ENCODE measurements at places on chromosomes 7 and 10. TPM values are rescaled to one million over a fixed set of nuclear protein-coding genes. Genes with fewer than 3 reads are reported as not detected.
A peak's percentile ranks its signal among the peaks of the same experiment; 100 is the strongest.

- no peak for DNase-seq
These were observed 143.2 kb upstream of the COBL start for GRCh38 chr7:51459809-51460208.

DNA sequence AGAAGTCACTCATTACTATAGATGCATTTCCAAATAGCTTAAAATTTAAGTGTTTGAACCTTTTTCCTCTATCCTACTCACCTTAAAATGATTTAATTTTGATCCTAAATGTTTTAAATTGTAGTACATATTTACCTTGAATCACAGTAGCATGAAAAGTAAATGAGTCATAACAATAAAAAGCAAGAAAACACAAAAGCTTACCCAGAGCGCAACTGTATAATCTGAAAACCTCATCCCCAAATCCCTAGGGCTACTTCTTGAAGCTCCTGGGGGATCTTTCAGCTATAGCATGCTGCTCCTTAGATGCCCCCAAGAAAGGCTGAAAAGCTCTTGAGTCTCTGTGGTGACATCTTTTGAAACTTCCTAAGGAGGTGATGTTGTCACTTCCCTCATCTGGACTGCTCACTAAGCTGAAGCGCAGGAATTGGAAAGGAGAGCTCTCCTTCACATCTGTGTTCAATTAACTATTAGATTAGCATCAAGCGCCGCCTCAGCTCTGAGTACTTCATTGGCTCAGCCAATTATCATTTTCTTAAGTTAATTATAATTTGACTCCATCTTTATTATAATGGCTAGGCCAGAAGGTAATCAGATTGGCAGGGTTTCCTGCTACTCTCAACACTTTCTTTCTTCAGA is 60.2 kb downstream of the SEMA3E start:
- no peak for DNase-seq

GRCh38 chr7:77684030-77684429 is 12.2 kb upstream of the RSBN1L start:
- DNase-seq: peak; percentile 41

DNA sequence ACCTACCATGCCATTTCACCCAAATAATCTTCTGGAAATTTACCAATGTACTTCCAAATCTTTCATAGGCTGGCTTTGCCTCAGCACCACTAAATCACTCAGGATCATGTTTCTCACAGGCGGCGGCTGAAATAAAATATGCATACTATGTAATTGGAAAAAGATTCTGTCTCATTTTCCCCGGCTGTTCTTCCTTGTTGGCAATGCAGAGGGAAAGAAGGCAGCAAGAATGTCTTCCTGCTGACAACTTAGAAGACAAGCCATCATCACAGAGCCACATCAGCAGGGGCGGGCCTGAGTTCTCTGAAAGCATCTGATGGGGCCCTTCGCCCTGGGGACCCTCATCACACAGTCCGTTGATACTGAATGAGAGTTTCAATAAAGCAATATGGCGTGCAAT is 39.2 kb upstream of the COL1A2 start:
- DNase-seq: peak; percentile 10

DNA sequence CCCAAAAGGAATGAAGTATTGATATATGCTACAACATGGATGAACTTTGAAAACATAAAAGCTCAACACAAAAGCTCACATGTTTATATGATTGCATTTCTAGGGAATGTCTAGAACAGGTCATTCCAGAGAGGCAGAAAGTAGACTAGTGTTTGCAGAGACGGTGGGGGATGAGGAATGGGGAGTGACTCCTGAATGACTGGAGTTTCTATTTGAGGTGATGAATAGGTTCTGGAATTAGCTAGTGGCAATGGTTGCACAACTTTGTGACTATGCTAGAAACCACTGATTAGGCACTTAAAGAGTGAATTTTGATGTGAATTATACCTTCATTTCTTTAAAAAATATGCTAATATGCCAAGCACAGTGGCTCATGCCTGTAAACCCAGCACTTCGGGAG is 6.9 kb downstream of the KPNA7 start:
- DNase-seq: peak; percentile 66

Gene AGMO
- polyA plus RNA-seq: 6.5 TPM

- no peak for DNase-seq
These were observed 16.8 kb upstream of the SLC16A12 start for GRCh38 chr10:89552213-89552612.

DNA sequence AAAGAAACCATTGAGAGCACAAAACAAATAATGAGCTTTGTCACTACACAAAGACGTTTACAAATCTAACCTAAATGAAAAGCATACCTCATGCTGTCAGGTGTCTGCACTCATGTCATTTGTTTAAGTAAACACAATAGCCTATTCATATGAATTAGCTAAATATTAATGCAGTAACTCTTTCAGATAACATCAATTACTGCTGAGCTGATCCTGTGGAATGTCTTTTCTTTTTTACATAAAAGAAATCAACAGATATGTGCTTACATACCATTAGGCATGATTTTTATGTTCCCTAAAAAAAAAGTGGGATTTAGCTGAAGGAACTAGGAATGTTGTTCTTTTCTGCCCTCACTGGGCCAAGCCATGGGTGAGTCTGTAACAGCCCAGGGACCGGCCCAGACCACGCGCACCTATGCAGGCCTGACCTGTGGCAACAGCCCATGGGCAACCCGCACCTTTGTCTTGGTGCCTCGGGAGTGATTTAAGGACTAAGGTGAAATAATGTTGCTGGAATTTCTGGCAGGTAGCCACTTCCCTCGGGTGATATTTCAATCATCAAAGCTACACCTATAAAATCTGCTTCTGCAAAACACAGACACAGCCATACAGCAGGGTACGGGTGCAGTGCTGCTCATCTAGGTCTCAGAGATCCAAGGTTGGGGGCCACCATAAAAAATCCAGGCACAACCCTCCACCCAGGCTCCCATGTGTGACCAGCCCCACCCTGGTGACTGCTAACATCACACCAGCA is 44.6 kb downstream of the FGFR2 start:
- DNase-seq: peak; percentile 40

Gene IL6
- 3.4 TPM for polyA plus RNA-seq

Gene ZNF467
- polyA plus RNA-seq: 15.6 TPM

GRCh38 chr7:139825666-139826290 is 3.3 kb upstream of the TBXAS1 start:
- peak; percentile 19 for DNase-seq

Gene ADIRF
- polyA plus RNA-seq: not detected

Gene PNLIPRP2
- 16.7 TPM for polyA plus RNA-seq

- DNase-seq: no peak
These were observed 1.1 kb downstream of the VWC2 start for GRCh38 chr7:49774459-49775064.

Gene PNLIPRP1
- polyA plus RNA-seq: not detected

Gene PODXL
- polyA plus RNA-seq: 84.1 TPM

GRCh38 chr10:51007781-51008180 is 66.5 kb upstream of the PRKG1 start:
- DNase-seq: no peak

Gene UFSP1
- polyA plus RNA-seq: 4.2 TPM

DNA sequence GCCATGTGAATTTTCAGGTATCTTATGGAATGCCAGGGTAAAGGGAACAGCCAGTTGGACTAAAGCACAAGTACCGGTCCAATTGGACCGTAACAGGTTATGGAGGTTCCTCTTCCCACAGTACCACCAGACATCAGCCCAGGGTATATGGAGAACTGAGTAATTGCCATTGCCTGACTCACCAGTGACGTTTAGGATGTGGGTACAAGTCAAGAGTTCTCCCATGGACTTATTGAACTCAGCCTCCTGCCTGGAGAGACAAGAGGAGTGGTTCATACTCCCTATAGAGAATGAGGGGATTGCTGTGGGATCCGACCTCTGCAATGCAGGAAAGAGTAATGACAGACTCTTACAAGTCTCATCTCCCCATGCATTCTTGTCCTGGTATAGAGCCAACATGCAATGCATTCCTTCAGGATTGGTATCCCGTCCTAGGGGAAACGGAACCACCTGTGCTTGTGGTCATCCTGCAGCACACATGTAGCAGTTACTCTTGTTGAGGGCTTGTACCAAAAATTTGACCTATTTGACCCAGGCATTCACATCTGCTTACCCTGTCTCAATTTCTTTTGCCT is 30.7 kb upstream of the ELOVL3 start:
- no peak for DNase-seq

GRCh38 chr7:87021285-87021684 is 38.2 kb downstream of the ELAPOR2 start:
- DNase-seq: no peak

GRCh38 chr7:74573512-74573911 is 84.0 kb upstream of the GTF2I start:
- DNase-seq: no peak
